ENCODE measurements at places on chromosomes 7 and 10. TPM values are rescaled to one million over a fixed set of nuclear protein-coding genes. Genes with fewer than 3 reads are reported as not detected.

- peak; percentile 60 for DNase-seq
Measured at GRCh38 chr7:151759591-151760042, 117.3 kb downstream of the PRKAG2 start.

The SORBS1 gene
- 27.9 TPM for polyA plus RNA-seq

The GIMAP8 gene
- 11.3 TPM for polyA plus RNA-seq

The KLLN gene
- 1.5 TPM for polyA plus RNA-seq
